ENCODE measurements at places on chromosomes 1 and 21.
A peak's percentile ranks its signal among the peaks of the same experiment; 100 is the strongest.

DNA sequence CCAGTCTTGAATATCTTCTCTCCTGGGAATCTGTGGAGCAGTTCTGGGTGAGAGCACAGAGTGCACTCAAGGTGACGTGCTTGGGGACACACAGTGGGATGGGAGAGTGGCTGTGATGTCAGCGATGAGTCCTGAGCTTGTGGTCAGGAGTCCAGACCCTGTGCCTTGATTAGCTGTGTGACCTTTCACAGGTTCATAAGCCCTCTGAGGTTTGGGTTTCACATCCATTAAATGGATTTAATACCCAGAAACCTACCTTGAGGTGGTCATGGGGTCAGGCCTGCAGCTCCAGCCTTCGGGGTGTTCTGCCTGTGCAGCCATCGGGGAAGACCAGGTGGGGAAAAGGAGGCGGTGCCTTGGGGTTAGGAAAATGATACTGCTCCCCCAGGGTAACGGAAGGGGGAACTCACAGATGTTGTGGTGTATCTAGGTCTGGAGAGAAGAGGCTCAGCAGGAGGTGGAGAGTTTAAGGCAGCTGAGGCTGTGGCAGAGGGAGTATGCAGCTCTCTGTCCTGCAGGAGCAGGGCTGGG lies 38.5 kb upstream of the ETV3 start:
- no peak for ATAC-seq

GRCh38 chr1:230186874-230187273 lies 119.8 kb downstream of the GALNT2 start:
- ATAC-seq = no peak

DNA sequence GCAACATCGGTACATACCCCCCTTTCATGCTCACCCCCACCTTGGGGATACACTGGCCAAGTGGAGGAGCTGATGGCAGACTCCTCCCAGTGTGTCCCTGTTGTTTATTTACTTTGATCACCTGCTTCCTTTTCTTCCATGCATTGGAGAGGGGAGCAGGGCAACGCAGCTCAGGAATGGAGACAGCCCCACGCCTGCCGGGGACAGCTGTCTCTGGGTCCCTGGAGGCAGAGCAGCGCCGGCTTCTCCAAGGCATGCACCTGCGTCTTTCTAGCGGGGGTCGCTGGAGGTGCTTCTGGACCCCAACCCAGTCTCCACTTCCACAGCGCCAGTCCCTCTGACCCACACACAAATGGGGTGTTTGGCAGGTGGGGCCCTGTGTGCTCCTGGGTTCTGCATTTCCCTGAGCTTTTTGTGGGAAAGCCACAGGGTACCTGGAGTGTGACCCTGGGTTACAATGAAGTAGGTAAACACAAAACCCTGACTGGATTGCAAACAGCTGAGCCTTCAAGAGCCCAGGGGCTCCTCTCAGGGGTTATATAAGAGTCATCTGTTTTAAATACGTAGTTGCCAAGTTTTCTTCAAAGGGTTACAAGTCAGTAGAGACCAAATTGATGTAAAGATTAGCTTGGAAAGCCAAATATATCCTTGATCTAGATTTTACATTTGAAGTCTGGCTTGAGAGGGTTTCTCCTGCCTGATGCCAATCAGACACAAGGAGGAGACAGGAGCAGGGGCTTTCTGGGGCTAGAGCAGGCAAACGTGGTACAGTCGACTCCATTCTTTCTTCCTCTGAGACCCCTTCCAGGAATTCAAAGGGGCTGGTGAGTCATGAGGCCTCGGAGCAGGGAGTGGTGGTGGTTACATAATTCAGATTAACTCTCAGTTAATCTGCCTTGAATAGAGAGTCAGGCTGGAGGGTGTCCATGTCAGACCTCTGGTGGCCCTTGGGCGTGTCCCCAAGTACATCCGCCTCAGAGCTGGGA lies 4.5 kb downstream of the AJAP1 start:
- ATAC-seq = peak; percentile 31

DNA sequence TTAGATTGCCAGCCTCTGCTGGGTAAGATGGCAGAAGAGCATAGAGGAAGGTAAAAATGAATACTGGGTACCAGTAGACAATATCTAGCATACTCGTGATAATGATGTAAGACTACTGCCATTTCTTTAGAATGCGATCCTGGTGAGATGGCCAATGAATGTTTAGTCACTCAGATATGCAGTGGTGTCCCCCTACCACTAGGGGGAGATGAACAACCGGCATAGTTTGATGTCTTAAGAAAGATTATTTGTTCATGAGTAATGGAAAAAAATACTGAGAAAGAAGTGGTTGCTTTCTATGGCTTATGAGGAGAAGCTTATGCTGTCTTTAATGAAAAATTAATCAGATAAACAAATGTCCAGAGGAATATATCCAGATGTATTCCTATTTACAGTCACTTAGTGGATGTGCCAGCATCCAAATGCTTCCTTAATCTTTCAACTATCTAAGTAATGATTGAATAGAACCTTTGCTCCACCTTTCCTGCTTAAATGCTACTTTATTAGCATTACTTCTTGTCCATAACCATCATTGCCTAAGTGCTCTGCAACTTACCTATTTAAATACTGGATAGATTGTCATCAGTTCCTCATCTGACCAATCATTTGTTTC lies 256.6 kb downstream of the ST6GALNAC3 start:
- no peak for ATAC-seq

DNA sequence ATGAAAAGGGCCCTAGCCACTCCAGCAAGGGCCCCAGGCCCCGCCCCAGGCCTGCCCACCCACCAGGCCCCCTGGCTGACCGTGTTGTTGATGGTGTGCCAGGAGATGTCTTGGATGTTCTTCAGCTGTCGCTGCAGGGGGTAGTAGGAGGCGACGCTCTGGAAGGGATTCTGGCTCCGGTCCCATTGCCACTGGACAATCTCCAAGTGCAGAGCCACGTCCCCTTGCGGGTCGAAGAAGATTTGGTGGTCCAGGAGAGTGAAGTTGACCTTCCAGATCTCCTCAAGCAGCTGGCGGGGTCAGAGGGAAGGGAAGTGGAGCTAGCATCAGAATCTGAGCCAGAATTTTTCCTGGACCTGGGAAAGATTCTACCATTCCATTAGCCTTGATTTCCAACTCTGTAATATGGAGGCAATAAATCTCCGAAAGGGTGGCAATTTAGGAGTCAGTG lies 10.2 kb downstream of the TAS1R2 start:
- no peak for ATAC-seq

DNA sequence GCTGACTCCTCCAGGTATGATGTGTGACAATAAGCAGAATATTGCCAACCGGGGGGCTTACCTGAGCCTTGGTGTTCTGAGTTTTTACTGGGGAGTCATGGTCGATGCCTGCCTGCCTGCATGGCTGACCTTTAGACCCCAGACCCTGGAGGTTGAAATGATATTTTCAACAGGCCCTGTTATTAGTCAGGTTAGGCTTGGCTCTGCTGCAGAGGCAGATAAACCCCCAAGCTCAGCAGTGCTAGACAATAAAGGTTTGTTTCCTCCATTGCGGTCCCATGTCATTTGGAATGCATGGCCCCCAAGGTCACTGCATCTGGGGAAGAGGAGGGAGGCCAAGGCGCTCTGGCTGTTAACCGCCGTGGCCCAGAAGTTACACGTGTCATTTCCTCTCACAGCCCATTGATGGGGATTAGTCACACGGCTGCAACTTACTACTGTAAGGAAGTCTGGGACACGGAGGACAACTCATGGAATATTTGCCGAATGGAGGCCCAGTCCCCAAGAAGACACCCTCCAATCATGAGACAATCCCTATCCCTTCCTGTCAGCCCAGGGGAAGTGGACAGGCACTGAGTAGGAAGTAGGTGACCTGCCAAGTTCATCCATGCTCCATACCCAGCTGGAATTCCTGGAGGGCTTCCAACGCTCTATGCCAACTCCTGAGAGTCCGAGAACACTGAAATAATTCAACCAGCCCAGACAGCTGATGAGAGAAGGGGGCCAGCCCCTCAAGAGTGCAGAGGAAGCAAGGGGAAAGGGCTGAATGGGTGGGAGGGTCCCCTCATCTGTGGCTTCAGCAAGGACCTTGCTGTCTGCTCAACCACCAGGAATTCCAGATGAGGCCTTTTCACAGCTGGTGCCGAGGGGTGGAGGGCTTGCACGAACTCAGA lies 97.3 kb downstream of the TAS1R2 start:
- ATAC-seq = no peak

Measured in motor neuron (in vitro differentiated cells).